ENCODE measurements at places on chromosomes 16 and 17.

- no peak for DNase-seq
These were observed 1.4 kb downstream of the WFIKKN2 start for GRCh38 chr17:50836826-50837225.

GRCh38 chr16:24883714-24884151 lies 38.0 kb downstream of the SLC5A11 start:
- no peak for DNase-seq

- DNase-seq, result no peak
These were observed 143.3 kb downstream of the USP31 start for GRCh38 chr16:23005951-23006350.

- DNase-seq, result no peak
These were observed 21.6 kb upstream of the EVPL start for GRCh38 chr17:76048711-76049110.

- no peak for DNase-seq
These were observed 245.2 kb downstream of the SEC14L1 start for GRCh38 chr17:77385750-77386501.

DNA sequence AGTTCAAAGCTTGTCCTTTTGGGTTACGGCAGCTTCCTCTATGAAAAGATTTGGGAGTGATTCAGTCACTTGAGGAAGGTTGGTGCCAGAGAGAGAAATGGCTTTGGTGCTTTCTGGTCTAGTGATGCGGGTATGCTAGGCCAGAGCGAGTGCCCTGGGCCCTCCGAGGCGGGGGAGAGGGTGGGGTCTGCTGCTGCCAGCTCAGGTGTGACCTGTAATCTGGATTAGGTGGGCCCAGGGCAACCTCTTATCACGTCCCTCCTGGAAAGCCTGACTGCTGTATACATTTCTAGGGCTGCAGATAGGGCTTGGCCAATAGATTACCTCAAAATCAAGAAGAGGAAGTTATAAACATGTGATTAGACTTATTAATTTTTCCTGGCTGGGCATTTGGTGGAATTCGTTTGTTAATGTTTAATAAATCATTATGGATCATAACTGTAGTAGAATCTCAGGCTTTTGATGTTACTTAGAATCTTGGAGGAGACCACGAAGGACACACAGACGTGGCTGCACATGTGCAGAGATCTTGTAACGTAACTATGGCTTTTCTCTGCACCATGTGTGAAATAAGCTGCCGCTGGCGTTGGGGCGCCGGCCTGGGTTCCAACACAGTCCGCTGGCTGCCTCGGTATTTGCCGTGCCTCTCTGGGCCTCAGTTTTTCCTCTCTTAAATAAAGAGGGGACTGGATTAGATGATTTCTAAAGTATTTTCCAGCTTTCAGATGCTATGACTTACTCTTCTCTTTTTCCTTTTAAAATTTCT lies 1.2 kb downstream of the IRF8 start:
- DNase-seq, result no peak

- no peak for DNase-seq
These were observed 145.8 kb upstream of the CDH5 start for GRCh38 chr16:66220702-66221101.

DNA sequence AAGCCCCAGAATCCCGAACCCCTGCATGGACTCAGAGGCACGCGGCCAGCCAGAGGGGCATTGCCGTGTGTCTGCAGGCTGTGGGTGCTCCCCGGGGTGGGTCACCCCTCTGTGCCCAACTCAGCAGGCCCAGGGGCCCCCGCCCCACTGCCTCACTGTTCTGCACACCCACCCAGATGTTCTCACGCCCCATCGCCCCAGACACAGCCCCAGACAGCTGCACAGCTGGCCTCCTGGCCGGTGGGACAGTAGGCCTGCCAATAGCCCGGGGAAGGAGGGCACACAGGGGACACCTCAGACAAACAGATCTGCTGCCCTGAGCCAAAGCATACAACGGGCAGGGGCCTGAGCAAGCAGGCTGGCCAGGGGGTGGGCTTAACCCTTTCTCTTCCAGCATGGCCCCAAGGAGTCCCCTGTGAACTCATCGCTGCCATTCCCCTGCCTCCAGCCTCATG lies 27.6 kb upstream of the NXPH3 start:
- DNase-seq, result no peak

GRCh38 chr16:60905811-60906210 lies 1130.4 kb downstream of the CDH8 start:
- DNase-seq, result no peak

GRCh38 chr17:8785547-8786413 lies 13.4 kb downstream of the MFSD6L start:
- peak; percentile 63 for DNase-seq

DNA sequence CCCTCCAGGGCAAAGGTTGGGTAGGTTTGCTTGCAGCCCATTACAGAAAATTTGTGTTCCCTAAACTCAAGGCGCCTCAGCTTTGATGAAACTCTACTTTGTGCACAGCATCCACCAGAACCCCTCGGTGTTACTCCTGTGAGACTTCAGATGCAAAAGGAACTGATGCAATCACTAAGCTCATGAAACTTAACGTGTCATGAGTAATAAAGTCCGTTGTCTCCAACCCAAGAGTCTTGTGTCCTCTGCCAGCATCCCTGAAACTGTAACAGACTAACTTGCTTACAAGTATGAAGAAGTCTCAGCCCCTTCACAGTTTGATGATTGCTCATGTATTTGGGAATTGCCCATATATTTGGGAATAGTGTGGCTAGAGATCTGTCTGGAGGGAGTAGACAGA lies 74.8 kb upstream of the MARCHF10 start:
- no peak for DNase-seq

DNA sequence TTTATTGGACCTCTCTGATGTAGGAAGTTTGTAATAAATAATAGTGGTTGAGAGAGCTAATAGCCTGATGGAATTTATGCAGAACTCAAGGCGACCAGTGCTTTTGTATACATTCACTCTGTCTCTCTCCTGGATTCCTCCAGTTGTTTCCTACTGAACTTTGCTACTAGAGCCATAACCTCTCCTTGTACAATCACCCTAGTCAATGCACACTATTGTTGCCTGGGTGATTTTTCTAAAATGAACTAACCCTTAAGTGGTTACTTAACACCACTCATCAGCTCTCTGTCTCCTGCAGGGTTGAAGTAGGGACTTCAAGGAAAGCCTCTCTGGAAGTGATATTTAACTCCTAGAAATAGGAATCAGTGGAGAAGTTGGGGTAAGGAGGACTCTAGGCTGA lies 9.7 kb downstream of the PHKB start:
- no peak for DNase-seq
